ENCODE measurements at places on chromosomes 6 and 20.

GRCh38 chr6:118316796-118317384, 231.2 kb upstream of the PLN start:
- DNase-seq = no peak

GRCh38 chr6:108556866-108557493, 3.7 kb upstream of the FOXO3 start:
- no peak for DNase-seq

- no peak for DNase-seq
Measured at GRCh38 chr6:43951063-43951755, 176.0 kb downstream of the MRPL14 start.

DNA sequence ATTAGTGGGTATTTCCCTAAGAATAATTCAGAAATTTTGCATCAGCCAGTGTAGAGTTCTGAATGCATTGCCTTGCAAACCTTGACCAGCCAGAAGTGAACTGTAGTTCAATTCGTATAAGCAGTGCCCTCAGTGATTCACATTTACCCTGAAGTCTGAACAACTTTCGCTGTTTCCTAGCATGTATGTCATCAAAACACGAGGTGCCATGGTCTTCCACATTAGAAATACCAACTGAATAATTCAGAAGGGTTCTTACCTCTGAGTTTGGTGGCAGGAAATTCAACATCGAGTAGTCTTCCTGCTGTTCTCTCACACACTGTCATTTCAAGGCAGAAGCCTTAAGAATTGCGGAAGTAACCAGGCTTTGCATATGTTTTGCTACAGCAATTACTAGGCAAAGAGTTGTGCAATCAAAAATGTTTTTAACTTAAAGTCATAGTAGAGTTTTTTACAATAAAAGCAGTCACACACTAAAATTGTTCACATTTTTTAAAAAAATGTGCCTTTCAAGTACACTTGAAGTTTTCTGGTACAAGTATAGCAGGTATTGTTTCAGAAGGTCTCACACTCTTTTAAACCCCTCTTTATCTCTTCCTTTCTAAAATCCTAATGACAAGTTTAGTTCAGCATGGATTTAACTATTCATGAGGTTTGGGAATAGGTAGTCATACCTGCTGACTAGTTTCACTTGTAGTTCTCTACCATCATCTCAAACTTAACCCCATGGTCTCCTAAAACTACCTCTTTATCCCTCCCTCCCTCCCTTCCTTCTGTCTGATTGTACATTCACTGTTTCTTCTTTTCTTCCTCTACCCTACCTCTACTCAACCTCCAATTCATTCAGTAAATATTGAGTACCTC, 118.3 kb downstream of the STXBP5 start:
- DNase-seq = peak; percentile 11

GRCh38 chr6:76892542-76892941, 570.7 kb downstream of the HTR1B start:
- DNase-seq = no peak

DNA sequence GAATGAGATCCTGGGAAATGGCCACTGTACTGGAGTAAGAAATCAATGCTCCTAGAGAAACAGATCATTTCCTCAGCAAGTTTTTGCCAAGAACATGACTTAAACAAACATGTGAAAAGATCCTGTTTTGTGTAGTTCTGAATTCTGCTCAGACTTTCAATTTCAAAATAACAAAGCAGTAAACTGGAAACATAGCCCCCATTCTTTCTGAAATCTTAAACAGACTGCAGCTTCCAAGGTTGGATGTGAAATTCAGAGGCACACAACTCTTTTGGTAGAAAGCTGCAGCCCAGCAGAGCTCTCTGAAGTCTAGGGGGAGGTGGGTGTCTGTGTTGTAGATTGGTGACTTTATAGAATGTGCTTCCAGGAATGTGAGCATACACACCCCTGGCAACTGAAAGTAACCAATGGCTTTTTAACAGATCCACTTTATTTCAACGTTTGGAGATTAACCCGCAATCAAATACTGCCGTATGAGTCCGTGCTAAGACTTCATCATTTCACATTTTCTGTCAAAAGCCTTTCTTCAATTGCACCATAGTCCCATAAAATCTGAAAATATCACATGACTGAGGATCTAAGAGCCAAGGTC, 86.4 kb downstream of the ATXN1 start:
- no peak for DNase-seq

DNA sequence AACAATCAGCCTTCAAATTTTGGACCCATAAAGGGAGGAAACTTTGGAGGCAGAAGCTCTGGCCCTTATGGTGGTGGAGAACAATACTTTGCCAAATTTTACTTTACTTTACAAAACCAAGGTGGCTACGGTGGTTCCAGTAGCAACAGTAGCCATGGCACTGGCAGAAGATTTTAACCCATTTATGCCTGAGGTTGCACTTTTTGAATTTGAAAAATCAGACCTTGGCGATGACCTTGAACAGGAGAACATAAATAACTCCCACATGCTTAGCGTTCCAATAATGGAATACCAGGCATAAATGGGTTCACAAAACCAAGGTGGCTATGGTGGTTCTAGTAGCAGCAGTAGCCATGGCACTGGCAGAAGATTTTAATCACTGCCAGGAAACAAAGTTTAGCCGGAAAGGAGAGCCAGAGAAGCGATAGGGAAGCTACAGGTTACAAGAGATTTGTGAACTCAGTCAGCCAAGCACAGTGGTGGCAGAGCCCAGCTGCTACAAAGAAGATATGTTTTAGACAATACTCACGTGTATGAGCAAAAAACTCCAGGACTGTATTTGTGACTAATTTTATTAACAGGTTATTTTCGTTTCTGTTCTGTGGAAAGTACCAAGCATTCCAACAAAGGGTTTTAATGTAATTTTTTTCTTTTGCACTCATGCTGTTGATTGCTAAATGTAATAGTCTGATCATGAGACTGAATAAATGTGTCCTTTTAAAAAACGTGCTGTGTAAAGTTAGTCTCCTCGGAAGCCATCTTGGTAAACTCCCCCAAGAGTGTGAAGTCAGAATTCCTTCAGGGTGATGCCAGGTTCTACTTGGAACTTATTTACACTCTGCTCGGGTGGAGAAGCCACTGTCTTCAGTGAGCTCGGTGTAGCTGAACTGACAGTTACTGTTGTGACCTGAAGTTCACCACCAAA, 6.7 kb downstream of the SFT2D1 start:
- DNase-seq = no peak

GRCh38 chr6:167405778-167406532, 81.1 kb downstream of the TTLL2 start:
- no peak for DNase-seq

DNA sequence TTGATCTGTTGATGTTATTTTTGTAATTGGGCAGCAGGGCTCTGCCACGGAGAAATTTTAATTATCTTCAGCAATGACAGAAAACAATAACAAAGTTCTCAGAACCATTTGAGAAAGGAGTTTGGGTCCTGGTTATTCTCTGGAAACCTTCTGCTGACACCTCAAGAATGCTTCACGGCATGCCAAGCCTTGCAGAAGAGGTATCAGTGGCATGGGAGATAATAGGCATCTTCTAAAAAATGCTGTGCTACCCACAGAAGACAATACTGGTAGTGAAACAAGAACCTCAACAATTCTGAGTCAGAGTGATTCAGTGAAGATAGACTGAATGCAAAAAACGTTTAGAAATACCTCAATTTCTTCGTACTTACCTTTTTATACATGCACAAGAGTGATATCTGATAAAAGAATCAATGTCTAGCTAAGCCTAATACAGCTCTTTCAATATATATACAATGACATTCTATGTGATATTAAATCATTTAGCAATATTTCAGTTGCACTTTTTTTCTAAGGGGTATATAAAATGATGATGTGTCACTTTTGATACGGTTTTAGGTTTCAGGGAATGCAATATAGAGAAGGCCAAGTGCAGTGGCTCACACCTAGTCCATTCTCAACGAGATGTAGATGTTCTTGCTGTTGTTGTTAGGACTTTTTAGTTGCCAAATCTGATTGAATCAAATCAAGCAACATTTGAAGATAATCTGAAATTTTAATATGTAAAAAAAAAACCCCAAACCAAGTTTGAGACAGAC, 110.4 kb upstream of the COL21A1 start:
- DNase-seq = no peak

DNA sequence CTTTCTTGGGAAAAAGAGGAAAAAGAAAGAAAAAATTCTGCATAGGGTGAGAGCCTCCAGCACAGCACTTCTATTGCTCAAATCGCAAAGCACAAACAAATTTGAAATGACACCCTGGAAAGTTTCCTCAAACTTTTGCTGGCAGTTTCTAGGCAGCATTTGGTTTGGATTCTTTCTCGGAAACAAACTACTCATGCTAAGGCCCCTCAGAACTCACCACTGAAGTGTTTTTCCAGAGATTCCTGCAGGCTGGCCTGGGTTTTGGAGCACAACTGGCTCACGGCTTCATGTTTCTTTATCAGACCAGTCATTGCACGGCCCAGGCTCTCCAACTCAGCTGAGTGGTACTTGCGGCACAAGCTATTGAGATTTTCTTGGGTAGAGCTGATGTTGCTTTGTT, 237.8 kb downstream of the SYNE1 start:
- peak; percentile 69 for DNase-seq

- no peak for DNase-seq
Measured at GRCh38 chr6:6840831-6841291, 252.3 kb downstream of the LY86 start.

DNA sequence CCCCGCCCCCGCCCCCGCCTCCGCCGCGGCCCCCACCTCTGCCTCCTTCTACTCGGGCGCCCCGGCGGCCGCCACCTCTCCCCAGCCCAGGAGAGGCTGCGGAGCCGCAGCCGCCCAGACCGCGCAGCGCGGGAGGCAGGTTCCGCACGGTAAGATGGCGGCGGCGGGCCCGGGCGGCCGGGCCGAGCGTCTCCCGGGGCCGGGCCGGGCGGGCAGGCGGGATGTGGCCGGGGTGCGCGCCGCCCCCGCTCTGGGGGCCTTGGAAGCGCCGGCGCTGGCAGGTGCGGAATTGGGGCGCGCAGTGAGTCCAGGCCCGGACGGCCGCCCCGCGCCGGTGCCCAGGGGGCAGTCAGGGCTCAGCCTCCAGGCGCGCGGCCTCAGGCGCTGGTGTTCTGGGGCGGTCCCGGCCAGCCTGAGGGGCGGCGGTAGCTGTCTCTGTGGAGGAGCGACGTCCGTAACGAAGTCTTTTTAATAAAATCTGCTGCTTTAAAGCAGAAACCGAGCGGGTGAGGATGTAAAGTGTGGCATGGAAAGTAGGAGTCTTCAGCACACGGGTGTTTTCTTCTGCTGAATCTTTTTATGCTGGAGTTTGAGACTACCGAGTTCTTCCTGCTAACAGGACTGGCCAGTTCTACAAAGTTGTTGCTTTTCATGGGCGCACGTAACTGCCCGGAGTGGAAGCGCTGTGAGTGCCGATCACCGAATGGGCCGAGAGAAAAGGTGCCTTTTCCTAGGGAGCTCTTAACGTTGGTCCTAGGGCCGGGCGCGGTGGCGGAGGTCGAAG, at the start of gene GID8:
TSS of gene GID8 (plus strand) at position 43 of the 784 bp plus-strand sequence. CDS start 3,356 bp downstream, outside the sequence.
- DNase-seq = peak; percentile 57

DNA sequence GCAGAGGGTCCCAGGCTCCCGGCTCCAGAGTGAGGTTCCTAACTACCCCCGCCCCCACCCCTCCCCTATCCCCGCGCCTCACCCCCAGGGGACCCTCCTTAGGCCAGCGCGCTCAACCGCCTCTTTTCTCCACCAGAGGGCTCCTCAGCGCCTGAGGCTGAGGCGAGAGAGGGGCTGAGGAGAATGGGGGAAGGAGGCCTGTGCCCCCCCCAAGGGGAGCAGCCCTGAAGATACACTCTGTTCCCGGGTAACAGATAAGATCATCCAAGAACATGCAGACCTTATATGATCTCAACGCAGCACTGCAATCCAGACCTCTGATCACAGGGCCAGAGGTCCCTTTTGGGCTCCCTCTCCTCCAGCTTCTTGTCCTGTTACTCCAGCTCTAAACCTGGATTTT, 43.3 kb upstream of the MRPS10 start:
- DNase-seq = no peak

GRCh38 chr6:83417880-83418663, 12.8 kb downstream of the ME1 start:
- DNase-seq = peak; percentile 55

DNA sequence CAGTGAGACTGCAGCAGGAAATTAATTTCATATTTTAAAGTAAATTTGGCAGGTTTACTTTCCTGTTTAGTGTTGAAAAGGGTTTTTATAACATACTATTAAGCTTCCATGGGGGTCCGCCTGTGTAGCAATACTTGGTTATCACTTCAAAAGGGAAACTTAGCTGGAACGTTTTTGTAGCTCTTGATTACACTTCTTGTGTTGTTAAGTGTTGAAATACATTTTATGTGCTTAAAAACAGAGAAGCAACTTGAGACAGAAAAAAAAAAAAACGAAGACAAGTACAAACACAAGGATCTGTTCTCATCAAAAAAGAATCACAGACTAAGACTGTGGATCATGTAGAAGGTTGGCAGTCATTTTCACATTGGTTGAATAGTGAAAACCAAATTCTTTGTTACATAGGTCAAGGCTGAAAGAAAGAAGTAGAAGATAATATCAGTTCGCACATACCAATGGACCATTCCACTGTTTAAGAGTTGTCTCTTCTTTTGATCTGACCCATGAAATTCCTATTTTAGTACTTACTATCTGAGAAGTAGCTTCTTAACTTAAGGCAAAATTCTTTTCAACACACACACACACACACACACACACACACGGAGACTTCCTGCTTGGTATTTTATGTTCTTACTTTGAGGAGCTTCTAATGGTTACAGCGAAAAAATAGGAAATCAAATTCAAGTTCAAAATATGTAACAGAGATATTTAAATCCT, 113.9 kb upstream of the SLC35B3 start:
- DNase-seq = peak; percentile 2

DNA sequence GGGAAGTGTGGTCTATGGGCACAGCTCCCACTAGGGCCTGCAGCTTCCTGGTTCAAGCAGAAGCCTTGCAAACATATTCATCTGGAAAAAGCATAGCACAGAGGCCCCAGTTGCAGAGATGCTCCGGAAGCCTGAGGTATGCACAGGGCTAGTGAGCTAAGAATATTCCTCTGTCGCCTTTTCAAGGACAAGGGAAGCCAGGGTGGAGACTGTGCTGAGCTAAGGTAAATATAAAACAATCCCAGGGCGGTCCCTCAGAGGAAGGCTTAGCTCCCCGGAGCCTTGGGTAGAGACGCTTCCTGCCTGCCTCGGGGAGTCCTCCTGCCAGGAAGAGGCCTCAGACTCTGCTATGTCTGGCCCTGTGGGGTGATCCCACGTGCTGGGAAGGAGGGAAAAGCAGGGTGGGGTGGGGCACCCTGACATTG, 134.8 kb upstream of the FOXA2 start:
- DNase-seq = no peak

DNA sequence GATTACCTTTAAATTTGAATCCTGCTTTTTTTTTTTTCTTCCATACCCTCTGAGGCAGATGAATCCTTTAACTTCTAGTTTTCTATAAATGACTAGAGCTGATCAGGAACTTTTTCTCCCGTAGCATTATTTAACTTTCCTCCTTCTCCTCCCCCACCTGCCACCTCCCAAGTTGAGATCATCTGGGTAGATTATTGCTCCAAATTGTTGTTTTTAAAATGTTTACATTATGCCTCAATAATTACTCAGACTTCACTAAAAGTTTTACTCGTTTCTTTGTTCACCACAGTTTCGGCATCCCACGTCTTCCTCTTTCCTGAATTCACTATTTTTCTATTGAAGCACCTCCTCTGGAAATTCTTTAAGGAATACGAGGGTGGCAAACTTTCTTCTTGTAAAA, 16.6 kb upstream of the SCUBE3 start:
- no peak for DNase-seq

Data from hindlimb muscle (tissue), 1 donor.